ENCODE measurements at places on chromosomes 5 and 9.

DNA sequence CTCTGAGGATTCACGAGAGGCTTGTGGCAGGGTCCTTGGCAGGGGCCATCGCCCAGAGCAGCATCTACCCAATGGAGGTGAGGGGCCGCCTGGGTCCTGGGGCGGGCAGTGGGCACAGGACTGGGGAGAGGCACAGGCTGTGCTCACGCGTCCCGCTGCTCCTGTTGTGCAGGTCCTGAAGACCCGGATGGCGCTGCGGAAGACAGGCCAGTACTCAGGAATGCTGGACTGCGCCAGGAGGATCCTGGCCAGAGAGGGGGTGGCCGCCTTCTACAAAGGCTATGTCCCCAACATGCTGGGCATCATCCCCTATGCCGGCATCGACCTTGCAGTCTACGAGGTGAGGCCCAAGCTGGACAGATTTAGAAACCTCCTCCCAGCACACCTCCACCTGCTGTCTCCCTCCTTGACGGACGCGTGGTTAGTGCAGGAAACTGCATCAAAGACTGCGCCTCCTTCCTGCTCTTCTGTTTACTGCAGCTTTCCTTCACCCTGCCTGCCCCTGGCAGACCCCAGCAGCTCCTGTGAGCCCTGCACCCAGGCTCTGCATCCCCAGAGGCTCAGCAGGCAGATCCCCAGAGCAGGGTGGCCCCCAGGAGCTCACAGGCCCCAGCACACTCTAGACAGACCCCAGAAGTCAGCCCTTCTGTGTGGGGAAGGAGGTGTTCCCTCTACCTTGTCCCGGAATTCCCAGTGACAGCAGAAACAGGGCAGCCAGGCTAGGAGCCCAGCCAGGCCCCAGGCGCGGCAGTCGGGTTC, 21.2 kb downstream of the PTGES2 start:
- DNase-seq: peak; percentile 55

GRCh38 chr9:10366171-10366779, 246.5 kb downstream of the PTPRD start:
- no peak for DNase-seq

- DNase-seq: no peak
Measured at GRCh38 chr5:68344447-68345111, 129.0 kb downstream of the PIK3R1 start.

DNA sequence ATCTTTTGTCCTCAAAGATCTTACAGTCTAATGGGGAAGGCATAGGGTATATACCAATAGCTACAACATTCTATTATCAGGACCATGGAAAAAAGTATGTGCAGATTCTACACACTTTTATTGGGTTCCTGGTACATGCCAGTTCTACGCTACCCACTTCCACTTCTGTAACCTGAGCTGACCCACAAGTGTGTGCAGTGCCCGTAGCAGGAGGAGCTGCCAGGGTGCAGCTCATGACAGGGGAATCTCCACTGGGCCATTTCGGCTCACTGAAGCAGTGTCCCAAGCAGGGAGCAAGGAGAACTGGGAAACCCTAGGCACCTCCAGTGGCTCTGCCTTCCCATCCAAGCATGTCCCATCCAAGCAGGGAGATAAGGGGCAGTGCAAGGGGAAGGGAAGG, 60.4 kb downstream of the FOXI1 start:
- no peak for DNase-seq

DNA sequence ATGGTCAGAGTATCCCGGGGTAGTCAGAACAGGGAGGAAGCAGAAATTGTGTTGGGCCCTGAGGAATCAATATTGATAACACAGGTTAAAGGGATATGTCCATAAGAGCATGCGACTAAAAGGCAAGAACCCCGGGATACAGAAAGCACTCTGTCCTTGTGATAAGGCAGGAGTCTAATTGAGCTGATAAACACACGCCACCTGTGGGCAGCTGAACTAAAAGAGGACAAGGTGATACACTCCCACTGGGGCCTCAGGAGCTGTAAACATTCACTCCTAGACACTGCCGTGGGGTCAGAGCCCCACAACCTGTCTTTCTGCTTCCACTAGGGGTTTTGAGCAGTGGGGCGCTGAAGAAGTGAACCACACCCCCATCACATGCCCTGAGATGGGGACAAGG, 144.7 kb upstream of the MPDZ start:
- DNase-seq: peak; percentile 19

- DNase-seq: no peak
Measured at GRCh38 chr5:123340928-123341327, 82.3 kb downstream of the CEP120 start.
